GM12892 (cell line): ENCODE measurements at places on chromosomes 3 and 15.
A peak's percentile ranks its signal among the peaks of the same experiment; 100 is the strongest.

- DNase-seq: no peak
Observed at GRCh38 chr3:7503431-7503830, 642.5 kb downstream of the GRM7 start.

DNA sequence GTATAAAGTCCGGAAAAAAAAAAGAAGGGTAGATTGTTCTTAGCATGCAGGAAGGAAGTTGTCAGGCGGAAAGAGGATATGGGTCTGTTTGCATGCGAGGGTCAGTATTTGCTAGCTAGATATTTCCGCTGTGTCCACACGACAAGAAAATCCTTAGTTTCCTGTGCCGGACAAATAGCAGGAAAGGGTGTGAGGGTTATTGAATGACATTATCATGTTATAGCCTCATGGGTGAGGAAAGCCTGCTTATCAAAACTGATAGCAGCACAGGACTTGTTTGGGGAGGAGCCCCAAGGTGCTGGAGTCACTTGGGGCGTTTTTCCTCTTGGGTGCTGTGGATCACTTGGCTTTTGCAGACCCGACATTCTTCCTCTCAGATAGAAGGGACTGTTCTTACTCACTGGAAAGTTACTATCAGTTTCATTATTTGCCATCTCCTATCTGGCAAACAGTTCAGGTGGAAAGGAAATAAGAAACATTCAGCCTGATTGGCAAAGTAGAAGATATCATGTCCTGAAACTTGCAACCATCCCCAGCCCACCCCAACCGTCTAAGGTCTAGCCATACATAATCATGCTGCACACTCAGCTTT, 127.2 kb upstream of the DPH6 start:
- DNase-seq: peak; percentile 5

DNA sequence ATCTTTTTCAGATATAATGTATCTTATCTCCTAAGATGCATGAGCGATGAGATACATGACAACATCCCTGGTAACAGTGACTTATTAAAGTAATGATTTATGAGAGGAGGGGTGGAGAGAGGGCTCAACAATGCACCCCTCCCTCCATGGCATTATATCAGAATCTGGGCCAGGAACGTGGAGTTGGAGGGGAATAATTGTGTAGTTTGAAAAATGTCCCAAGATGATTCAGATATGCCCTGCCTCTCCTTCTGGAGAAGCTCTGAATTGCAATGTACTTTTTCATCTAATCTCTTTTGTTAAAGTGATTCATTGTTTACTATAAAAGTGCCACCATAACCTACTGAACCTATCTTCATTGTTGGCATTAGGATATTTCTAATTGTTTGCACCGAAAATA, 86.5 kb downstream of the FRMD4B start:
- no peak for DNase-seq

GRCh38 chr3:85801955-85802354, 843.2 kb downstream of the CADM2 start:
- DNase-seq: no peak

DNA sequence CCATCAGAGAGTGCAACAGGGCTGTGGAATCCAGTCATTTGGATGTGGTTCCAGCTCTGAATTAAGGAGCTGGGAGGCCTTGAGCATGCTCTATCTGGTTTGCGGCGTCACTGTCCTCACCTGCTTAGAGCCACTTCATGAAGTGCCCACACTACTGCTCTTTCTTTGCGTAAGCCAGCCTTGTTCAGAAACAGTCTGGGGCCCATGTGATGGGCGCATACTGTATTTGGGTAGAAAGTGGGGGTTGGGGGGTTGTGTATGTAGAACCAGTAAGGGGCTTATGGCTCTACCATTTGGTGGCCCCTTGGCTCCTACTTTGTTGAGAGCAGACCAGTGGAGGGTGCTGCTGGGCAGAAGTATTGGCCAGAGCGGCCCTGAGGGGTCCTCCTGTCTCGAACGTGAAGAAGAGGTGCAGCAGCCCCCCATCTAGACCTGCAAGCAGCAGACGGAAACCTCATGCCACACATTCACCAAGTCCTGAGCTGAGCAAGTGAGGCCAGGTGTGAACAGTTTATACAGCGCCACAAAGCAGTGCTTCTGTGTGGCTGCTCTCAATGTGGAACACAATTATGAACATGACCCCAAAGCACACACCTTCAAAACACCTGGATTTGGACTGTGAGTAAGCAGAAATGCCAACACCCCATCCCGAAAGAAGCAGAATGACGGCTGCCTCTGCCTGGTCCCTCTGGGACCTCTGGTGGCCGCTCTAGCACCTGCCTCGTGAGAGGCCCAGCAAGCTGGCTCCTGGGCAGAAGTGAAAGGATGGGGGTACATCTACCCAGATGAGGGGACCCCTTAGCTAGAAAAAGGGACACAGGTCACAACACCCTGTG, 26.6 kb downstream of the SRPRB start:
- no peak for DNase-seq

DNA sequence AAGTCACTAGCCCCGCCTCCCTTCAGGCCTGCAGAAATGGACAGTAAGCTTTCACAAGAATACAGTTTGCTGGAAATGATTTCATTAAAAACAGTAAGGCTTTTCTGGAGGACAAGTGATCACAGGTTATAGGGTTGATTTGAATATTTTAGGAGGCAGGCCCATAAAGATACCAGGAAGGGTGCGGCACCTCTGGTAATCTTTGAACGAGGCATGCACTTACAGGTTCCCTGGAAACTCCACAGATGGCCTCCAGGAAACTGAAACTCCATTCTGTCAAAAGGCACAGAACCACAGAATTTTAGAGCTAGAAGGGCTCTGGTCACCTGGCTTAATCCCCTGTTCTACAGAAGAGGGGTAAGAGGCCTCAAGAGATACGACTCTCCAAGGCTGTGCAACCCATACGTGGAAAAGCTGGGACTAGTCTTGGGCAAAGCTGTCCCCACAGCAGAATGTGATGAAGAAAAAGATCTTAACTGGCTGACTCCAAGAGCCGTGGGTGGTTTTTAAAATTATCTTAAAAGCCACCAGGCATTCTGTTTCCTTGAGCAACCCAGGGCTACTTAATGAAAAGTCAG, 1.2 kb downstream of the STARD5 start:
- DNase-seq: no peak

GRCh38 chr3:151203051-151203420, at the start of gene GPR171:
TSS of gene GPR171 (minus strand) at chr3:151203216. CDS start at chr3:151199386, 3,830 bp downstream.
- DNase-seq: no peak

GRCh38 chr15:82648257-82649103, 1.3 kb upstream of the CPEB1 start:
- DNase-seq: no peak
